ENCODE measurements at places on chromosomes 16 and 17.

DNA sequence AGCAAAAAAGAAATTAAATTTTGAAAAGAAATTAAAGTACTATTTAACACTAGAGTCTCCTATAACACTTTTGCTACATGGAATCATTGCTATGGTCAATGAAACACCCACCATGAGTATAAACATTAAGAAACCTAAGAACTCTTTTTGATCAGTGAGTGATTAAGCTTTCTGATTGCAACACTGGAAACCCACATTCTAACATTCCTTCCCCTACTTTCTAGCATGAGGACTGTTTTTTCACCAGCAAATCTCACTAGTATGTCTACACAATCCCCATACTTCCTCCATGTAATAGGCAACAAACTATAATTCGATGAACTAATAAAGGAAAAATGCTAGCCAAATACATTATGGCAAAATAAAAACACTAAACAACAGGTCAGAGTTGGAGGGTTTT lies 54.7 kb downstream of the SKAP1 start:
- no peak for DNase-seq

DNA sequence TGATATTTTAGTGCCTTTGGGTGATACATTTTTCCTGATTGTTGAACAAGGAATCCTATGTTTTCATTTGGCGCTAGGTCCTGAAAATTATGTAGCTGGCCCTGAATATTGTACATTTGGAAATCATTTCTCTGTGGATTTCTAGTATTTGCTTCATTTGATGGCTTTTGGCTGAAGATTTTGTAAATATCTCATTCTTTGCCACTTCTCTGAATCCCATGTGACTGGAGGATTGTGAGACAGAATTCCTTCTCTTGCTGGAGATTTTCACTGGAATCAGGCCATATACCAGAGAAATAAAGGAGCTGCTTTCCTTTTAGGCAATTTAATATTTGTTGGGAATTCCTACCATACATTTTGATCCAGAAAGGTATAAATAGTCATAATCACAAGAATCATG lies 8.6 kb downstream of the KRT28 start:
- DNase-seq = no peak

DNA sequence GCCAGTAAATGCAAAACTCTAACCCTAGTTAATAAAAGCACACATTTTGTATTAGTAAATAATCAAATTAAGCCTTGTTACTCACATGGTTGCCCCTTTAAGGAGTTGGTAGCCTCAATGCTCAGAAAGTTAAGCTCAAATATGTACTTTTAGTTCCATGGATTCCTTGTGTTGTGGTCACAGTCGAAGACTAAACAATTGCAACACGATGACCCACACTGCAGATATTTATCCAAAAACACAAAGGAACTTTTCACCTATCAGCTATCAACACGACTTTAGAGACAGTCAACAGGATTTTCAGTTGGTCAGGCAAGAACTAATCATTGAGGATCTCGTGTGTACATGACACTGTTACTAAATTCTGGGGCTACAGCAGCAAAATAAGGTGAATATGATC lies 47.4 kb upstream of the NUDT7 start:
- no peak for DNase-seq

GRCh38 chr16:50802000-50802399 lies 60.1 kb downstream of the CYLD start:
- DNase-seq = no peak

GRCh38 chr16:27748868-27749546 lies 199.1 kb downstream of the KATNIP start:
- no peak for DNase-seq

- DNase-seq = no peak
Measured at GRCh38 chr17:19424934-19425868, 14.2 kb downstream of the RNF112 start.

DNA sequence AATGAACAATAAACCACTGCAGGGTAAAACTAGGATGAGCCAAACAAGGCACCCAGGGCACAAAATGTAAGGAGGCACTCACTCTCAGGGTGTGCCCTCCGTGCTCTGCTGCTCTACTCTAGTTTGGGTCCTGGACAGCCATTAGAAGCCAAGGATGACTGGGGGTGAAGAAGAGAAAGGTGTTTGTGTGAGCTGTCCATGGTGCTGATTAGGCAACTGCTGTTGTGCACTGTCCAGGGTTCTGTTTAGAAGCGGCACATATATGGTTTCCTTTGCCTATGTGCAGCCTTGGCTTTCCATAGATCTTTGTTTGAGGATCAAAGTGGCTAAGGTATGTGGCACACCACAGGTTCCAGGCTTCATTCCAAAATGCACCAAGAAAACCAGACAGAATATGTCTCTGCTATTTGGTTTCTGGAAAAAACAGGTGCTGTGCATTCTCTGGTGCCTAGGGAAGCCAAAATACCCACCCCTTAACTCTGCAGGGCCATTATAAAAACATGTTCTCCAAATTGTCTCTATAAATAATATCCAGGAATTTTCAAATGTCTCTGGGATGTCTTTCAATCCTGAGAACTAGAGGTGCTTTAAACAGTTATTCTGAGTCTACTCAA lies 123.5 kb downstream of the CBLN1 start:
- no peak for DNase-seq

- DNase-seq = peak; percentile 68
Measured at GRCh38 chr17:2929881-2930533, 133.4 kb downstream of the OR1D5 start.

GRCh38 chr16:4018391-4018790 lies 97.9 kb downstream of the ADCY9 start:
- DNase-seq = no peak

GRCh38 chr16:81313701-81314602 lies 810 bp upstream of the GAN start:
- no peak for DNase-seq

DNA sequence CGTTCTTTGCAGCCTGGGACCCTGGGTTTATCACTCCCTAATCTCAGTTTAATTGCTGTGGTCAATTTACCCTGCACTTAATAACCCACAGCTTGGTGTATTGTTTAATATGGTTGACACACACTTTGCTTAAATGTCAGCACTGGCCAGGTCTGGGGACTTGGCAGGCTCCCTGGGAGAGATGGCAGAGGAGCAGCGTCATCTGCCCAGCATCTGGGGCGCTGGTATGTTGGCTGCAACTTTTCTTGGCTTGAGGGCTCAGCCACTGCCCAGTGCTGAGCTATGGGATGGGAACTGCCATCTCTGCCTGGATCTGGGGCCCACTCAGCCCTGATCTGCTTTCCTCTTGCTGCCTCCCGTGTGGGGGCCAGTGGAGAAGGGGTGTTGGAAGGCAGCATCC lies 115.7 kb upstream of the IRX3 start:
- DNase-seq = no peak

Measured in NCI-H1694 (cell line).